Smooth muscle cell of the pulmonary artery (primary cell): ENCODE measurements at places on chromosomes 4 and X. TPM values are rescaled to one million over a fixed set of nuclear protein-coding genes. Genes with fewer than 3 reads are reported as not detected.

Gene MAGEB2
- not detected in 2 replicates for total RNA-seq

Gene ETDB
- not detected in 2 replicates for total RNA-seq

Gene PRR32
- total RNA-seq = not detected in 2 replicates

Gene RNF128
- 2.3 and 6.7 TPM in 2 replicates for total RNA-seq
